ENCODE measurements at places on chromosomes 6 and 20. TPM values are rescaled to one million over a fixed set of nuclear protein-coding genes. Genes with fewer than 3 reads are reported as not detected.

DNA sequence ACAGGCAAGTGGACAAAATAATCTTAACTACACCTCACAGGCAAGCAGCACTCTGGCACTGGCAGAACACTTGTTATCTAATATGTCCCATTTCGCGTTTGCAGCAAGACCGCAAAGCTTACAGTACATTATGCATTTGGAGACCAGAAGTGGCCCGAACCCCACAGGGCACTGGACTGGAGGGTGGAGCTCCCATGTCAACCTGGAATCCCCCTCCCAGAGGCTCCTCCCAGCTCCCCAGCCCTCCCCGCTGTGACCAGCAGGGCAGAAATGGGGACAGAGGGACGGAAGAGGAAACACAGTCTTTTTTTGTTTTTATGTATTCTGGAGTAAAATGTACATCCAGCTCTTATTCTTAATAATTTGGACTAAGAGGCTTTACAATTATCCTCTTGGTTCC lies 263.7 kb downstream of the SMOC2 start:
- H3K4me1 ChIP-seq: peaks cover 15% of the 10 kb centered on the region
- no peak overlapping the region for H3K4me3 ChIP-seq
- H3K36me3 ChIP-seq: no peaks in the 10 kb centered on the region

DNA sequence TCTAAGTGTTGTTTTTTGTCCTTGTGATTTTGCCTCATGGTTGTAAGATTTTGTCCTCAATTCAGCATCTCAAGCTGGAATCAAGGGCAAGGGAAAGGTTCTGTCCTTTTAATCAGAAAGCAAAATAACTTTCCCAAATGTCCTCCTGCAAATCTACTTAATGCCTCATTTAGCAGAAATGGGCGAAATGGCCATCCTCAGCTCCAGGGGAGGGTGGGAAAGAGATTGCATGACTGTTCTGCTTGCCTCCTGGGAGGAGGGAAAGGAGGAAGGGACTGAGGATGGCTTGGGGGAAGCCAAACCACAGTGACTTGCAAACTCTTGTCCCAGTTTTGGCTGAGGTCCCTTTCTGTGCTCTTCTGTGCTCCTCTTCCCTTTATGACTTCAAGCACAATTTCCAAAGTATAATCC lies 43.4 kb downstream of the TNFAIP3 start:
- peaks cover 5% of the 10 kb centered on the region for H3K36me3 ChIP-seq
- peaks cover 2% of the 10 kb centered on the region for H3K4me1 ChIP-seq
- no peak for DNase-seq

DNA sequence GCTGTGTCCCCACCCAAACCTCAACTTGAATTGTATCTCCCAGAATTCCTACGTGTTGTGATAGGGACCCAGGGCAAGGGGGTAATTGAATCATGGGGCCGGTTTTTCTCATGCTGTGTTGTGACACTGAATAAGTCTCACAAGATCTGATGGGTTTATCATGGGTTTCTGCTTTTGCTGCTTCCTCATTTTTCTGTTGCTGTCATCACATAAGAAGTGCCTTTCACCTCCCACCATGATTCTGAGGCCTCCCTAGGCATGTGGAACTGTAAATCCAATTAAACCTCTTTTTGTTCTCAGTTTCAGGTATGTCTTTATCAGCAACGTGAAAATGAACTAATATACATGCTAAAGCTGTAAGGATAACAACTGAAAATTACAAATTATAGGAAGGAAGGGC lies 88.3 kb downstream of the CDYL start:
- no peak for DNase-seq
- H3K36me3 ChIP-seq: peaks cover 58% of the 10 kb centered on the region
- no peak overlapping the region for H3K27ac ChIP-seq
- no peak overlapping the region for H3K4me3 ChIP-seq
- H3K27me3 ChIP-seq: no peaks in the 10 kb centered on the region
- no peaks in the 10 kb centered on the region for H3K4me1 ChIP-seq

The SLC52A3 gene
- total RNA-seq: 0.25 TPM

The KCNK5 gene
- total RNA-seq: 2.9 TPM

The MAP7 gene
- total RNA-seq: 15.5 TPM

- no peaks in the 10 kb centered on the region for H3K27me3 ChIP-seq
- no peaks in the 10 kb centered on the region for H3K36me3 ChIP-seq
- H3K4me3 ChIP-seq: no peak overlapping the region
- H3K4me1 ChIP-seq: peaks cover 44% of the 10 kb centered on the region
These were observed 21.0 kb upstream of the SERINC3 start for GRCh38 chr20:44542890-44543289.

- H3K36me3 ChIP-seq: peaks cover 8% of the 10 kb centered on the region
- DNase-seq: no peak
- H3K27me3 ChIP-seq: no peaks in the 10 kb centered on the region
- peak overlapping the region; percentile 92 for H3K4me3 ChIP-seq
These were observed 745 bp upstream of the AGPAT1 start for GRCh38 chr6:32176476-32177182.

The SLC17A3 gene
- total RNA-seq: not detected

GRCh38 chr6:148037496-148037895 lies 305.1 kb upstream of the SASH1 start:
- DNase-seq: no peak
- H3K4me1 ChIP-seq: peaks cover 10% of the 10 kb centered on the region
- H3K27ac ChIP-seq: no peak overlapping the region

The OR2B6 gene
- total RNA-seq: not detected

Data from mesothelial cell of epicardium (in vitro differentiated cells).